ENCODE measurements at places on chromosomes 11 and 22.

GRCh38 chr11:42255906-42256305 is 796.5 kb upstream of the LRRC4C start:
- no peak for DNase-seq

- peak; percentile 7 for DNase-seq
Observed at GRCh38 chr22:30078320-30079311, 1.6 kb upstream of the HORMAD2 start.

- no peak for DNase-seq
Observed at GRCh38 chr11:35891096-35891495, 52.8 kb upstream of the LDLRAD3 start.

GRCh38 chr11:64259533-64260067 is 8.3 kb downstream of the PLCB3 start:
- DNase-seq: no peak

DNA sequence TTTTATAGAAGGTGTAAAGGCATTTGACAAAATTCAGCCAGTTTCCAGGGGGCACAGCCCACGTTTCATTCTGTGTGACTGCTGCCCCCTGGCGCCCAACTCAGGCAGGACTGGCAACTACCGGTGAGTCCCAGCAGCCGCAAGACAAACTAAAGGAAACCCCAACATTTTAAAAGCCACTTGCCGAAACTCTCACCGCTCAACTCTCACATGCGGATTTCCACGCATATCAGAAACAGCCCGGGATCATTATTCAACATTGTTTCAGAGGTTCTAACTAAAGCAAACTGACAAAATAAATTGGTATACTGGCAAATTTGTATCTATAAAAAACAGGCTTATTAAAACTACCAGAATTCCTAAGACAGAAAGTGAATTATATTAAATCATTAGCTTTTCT is 48.2 kb downstream of the MORC2 start:
- DNase-seq: peak; percentile 3

- DNase-seq: no peak
Observed at GRCh38 chr11:134533511-134533910, 121.5 kb upstream of the B3GAT1 start.

DNA sequence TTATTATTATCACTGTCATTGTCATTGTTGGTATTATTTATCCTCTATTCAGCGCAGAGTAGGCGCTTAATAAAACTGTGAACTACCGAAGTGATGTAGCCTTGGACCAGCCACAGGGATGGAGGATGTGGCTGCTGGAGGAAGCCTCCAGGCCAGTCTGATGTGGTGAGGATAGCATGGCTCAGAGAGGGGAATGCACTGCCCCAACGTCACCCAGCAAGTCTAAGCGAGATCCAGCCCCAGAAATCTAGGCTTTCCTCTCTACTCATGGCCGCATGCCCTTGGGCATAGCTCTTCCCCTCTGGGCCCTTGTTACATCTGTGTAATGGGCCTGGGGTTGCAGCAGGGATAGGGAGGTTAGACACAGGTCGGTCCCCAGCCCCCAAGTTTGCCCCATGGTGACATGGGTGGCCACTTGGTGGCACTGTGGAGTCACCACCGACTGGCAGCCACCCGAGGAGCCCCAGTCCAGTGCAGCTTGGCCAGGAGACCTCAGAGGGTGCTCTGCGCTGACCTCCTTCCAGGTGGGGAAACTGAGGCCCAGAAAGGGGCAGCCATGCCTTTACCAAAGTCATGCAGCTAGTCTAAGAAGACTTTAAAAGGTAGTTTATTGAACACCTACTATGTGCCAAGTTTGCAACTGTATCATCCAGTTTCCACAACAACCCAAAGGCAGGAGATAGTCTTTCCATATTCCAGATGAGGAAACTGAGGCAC is 395.7 kb downstream of the MN1 start:
- DNase-seq: no peak

DNA sequence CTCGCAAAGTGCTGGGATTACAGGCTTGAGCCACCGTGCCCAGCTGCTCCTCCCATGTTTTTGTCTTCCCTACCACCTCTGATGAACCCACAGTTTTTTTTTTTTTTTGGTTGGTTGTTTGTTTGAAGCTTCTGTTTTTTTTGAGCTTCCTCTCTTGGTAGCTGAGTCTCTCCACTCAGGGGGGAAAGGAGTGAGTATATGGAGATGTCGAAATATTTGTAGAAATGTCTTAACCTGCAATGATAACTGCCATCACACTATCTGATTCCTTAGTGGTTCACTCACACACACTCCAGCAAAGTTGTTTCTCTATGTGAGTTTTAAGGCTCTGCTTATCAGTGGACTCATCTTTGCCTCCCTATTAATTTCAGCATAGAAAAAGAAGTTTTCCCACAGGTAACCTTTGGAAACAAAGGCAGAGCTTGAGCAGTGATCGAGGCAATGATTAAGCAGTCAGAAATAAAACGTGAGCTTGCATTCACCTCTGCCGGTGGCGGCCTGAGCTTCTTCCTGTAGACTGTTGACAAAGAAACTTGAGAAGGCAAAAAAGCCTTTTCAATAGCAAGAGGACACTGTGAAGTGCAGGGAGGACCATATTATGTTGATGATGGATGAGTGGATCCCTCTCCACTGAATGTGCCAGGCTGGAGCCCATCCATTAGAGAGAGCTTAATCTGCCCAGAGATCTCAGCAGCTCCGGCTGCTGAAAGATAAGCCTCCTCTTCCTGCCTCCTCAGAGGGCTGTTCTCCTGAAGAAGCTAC is 29.0 kb upstream of the RASSF10 start:
- DNase-seq: peak; percentile 60

DNA sequence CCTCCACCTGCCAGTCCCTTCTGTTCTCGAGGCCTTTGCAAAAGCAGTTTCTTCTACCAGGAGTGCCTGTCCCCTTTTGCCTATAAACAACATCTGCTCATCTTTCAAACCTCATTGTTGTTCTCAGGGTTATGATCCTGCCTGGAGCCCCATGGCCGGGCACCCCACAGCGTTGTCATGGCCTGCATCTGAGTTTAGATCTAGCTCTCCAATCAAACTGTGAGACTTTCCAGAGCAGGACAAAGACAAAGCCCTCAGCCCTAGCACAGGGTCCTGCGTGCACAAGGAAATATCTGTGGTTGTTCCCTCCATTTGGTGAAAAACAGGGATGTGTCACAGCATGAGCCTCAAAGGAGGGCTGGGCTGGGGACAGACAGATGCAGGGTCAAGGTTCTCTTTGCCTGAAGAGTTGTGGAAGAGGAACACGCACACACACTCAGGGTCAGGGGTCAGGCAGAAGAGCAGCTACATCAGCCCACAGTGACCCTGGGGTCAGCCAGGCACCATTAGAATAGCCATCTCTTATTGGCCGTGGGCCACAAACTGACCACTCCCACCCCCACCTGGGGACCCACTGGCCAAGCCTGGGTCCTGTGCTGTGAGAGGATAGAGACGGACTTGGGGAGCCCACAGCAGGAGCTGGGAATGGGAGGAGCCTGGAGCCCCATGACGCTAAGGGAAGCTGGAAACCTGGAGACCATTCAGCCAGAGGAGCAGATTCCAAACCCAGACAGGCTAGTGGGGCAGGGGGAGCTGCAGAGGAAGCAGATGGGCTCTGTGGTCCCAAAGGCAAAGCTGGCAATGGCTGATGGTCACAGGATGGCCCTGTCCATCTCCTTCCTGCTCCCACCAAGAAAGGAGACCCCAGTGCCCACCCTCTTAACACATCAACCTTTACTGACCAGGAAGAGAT is 99.4 kb downstream of the PDE2A start:
- DNase-seq: no peak

DNA sequence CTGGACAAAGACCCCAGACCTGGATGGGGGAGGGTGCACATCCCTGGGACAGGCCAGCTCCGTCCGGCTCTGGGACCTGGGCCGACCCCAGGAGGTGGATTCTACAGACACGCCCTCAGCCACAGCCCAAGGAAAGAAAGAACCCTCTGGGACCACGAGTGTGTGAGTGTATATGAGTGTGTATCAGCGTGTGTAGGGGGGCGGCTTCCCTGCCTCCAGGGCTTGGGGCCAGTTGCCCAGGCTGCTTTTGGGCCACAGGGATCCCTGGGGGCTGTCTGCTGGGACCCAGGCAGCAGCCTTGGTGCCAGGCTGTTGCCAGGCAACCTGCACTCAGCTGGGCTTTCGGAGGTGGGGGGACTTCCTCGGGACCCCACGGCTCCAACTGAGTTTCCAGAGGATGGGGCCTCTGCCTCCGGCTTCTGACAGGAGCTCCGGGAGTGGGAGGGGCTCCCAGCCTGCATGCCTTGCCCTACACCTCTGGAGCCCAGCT is 8.9 kb downstream of the DUSP8 start:
- no peak for DNase-seq

- no peak for DNase-seq
Observed at GRCh38 chr11:66264914-66265313, 3.5 kb upstream of the RAB1B start.

- no peak for DNase-seq
Observed at GRCh38 chr11:116838321-116839084, 1.1 kb upstream of the APOA1 start.

- no peak for DNase-seq
Observed at GRCh38 chr11:116310226-116310625, 462.6 kb downstream of the BUD13 start.

- no peak for DNase-seq
Observed at GRCh38 chr11:11420899-11421285, 67.8 kb upstream of the CSNK2A3 start.

DNA sequence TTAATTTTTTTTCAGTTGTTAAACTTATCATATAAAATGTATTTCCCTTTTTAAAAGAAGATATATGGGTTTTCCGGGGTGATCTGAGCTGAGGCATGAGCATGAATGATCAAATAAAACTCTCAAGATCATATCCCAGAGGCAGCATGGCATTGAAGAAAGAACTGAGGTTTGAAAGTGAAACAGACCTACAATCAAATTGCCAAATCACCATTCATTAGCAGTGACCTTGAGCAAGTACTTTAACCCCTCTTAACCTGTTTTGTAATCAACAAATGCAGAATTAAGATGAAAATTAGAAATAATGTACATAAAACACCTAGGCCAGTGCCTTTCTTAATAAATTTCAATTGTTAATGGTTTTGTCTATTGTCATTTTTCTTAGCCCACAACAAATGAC is 116.0 kb downstream of the RBFOX2 start:
- no peak for DNase-seq

DNA sequence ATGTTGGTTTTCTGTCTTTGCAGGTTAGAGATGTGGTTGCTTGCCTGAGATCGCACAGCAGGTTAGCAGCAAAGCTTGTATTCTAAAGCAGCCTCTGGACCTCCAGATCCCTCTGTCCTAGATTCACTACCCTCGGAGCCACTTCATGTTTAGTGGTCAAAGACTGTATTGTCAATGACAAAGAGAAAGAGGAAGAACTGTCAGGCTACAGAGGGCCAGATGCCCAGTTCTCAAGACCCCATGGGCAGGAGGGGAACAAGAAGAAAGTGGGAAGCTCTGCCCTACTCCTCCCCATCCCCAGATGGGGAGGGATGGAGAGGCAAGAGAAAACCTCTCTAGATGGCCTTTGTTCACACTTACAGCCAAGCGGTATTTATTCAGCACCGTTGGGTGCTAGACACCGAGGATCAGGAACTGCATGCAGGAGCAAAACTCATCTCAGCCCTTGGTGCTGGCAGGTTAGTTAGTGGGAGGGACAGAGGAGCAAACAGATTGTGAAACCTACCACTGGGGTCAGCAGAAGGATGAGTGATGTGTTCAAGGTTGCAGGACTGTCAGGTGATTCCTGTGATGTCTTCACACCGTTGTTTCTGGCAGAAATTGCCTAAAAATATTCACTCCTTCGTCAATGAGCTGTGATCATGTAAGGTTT is 38.3 kb upstream of the PTPRJ start:
- DNase-seq: no peak

GRCh38 chr11:75615751-75616150 is 53.1 kb downstream of the MAP6 start:
- DNase-seq: no peak

DNA sequence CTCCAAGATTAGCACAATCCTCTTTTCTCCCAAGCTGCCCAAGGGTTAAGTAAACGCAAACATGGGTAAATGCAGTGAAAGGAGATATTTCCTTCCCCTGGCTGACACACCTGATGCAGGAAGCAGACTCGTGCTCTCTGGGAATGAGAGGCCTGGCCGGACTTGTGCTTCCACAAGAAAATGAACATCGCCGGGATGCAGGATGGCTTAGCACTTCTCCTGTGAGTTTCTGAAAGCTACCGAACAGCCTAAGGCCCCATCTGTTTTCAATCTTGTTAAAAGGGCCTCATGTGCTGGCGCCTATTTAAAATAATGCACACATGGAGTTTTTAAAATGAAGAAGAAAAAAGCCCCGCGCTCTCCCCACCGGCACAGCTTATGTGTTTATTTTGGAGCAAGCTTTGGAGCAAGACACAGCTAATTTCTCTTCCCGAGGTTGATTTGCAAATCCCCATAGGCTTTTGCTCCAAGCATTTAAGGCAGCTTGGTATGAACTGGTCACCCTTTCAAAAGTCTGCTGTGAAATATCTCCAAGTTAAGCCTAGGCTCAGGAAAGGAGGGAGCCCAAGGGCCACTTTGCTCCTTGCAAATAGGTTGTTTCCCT is 100.9 kb downstream of the SYN3 start:
- DNase-seq: no peak

DNA sequence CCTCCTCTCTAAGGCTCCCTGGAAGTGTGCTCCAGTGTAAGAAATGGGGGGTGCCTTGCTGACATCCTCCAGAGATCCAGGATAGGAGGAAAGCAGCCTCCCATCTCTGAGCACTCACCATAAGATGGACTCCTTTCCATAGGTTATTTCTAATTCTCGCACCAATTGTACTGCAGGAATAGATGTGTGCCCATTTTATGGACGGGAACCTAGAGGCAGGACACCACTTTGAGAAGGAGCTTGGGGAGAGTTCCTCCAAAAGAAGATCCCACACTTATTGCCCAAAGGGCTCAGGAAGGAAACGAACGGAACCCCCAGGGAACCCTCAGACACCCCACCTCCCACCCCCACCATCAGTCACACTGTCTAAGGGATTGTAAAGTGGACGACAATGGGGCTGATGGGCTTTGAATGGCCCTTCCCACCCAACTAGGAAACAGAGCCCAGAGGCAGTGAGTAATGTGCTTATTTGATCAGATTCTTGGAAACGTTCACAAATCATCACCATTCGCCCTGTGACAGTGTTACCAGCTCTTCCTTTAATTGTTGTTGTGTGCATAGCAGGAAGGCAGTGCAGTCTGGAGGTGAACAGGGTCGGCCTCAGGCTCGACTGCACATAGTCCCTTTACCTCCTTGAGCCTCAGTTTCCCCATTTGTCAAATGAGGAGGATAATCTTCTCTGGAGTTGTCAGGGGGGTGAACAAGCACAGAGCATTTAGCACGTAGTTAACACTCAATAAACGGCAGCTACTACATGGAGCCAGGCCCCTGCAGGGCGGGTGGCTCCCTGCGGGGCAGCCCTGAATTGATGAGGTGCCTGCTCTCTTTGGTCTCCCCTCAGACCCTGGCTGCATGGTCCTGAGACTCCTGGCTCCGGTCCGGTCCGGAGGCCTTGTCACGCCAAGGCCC is 8.4 kb upstream of the MN1 start:
- no peak for DNase-seq

GRCh38 chr11:44687388-44687787 is 39.4 kb upstream of the TSPAN18 start:
- DNase-seq: no peak

GRCh38 chr11:73325036-73325981 is 17.2 kb downstream of the ARHGEF17 start:
- DNase-seq: no peak
